ENCODE measurements at places on chromosomes 6 and 20. TPM values are rescaled to one million over a fixed set of nuclear protein-coding genes. Genes with fewer than 3 reads are reported as not detected.

DNA sequence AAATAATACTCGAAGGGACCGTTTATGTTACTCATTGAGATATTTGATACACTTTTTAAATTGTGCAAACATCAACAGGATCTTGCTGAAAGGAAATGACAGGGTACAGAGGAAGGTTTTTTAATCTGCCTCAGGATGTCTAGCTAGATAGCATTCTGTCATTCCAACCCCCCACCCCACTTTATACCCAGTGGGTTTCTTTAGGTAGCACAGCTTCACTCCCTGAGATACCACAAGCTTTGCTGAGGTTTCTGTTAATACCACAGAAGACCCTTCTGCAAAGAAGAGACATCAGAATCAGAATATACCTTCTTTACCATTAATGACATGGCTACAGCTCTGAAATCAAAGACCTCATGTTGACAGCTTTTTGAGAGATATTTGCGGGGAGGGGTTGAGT, 1.3 kb downstream of the PHACTR2 start:
- no peak for DNase-seq

DNA sequence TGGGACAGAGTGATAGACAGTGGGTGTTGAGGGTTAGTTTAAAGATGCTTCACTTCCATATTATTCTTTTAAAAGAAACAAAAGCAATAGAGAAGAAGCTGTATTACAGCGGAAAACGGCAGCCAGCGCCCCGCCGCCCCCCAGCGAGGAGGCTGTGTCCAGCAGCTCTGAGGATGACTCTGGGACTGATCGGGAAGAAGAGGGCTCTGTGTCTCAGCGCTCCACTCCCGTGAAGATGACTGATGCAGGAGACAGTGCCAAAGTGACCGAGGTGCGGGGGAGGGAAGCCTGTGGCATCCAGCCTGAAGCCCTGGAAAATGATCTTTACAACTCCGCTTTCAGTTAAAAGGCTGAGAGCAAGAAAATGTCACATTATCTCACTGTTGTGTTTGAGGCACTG, 100.2 kb downstream of the FIG4 start:
- no peak for DNase-seq

DNA sequence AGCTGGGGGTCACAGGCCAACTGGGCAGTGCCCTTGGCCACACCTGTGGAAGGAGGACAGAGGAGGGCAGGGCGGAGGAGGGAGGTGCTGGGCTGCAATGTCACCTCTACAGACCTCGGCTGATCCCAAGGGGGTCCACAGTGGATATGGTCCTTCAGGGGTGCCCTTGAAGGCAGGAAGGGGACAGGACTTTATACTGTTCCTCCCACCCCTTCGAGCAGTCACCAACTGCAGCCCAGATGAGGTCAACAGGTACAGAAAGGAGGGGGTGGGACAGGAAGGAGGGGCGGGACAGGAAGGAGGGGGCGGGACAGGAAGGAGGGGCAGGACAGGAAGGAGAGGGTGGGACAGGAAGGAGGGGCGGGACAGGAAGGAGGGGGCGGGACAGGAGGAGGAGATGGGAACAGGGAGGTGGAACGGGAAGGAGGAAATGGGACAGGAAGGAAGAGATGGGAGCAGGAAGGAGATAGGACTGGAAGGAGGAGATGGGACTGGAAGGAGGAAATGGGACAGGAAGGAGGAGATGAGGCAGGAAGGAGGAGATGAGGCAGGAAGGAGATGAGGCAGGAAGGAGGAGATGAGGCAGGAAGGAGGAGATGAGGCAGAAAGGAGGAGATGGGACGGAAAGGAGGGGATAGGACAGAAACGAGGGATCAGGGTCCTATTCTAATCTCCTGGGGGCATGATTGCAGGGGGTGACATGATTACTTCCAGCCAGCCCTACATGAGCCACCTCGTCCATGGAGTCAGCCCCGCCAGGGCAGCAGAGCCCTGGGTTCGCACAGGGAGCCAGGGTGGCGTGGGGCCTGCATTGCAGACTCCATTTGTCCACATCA, 19.4 kb upstream of the MRGBP start:
- no peak for DNase-seq

- no peak for DNase-seq
These were observed 4.2 kb downstream of the TPD52L1 start for GRCh38 chr6:125157725-125158124.

- no peak for DNase-seq
These were observed 436.7 kb downstream of the RNF144B start for GRCh38 chr6:18823782-18824386.

GRCh38 chr6:170007468-170008293, 256.3 kb downstream of the ERMARD start:
- DNase-seq = no peak

DNA sequence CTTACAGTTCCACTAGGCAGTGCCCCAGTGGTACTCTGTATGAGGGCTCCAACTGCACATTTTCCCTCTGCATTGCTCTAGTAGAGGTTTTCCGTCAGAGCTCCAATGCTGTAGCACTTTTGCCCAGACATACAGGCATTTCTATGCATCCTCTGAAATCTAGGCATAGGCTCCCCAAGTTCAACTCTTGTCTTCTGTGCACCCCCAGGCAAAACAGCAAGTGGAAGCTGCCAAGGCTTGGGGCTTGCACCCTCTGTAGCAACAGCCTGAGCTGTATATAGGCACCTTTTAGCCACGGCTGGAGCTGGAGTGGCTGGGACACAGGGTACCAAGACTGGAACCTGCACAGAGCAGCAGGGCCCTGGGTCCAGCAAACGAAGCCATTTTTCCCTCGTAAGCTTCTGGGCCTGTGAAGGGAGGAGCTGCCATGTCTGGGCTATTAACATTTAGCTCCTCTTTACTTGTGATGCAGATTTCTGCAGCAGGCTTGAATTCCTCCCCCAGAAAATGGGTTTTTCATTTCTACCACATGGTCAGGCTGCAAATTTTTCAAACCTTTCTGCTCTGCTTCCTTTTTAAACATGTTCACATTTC, 596.2 kb upstream of the ADGRB3 start:
- no peak for DNase-seq

GRCh38 chr20:19785173-19785982, 27.3 kb downstream of the RIN2 start:
- no peak for DNase-seq

DNA sequence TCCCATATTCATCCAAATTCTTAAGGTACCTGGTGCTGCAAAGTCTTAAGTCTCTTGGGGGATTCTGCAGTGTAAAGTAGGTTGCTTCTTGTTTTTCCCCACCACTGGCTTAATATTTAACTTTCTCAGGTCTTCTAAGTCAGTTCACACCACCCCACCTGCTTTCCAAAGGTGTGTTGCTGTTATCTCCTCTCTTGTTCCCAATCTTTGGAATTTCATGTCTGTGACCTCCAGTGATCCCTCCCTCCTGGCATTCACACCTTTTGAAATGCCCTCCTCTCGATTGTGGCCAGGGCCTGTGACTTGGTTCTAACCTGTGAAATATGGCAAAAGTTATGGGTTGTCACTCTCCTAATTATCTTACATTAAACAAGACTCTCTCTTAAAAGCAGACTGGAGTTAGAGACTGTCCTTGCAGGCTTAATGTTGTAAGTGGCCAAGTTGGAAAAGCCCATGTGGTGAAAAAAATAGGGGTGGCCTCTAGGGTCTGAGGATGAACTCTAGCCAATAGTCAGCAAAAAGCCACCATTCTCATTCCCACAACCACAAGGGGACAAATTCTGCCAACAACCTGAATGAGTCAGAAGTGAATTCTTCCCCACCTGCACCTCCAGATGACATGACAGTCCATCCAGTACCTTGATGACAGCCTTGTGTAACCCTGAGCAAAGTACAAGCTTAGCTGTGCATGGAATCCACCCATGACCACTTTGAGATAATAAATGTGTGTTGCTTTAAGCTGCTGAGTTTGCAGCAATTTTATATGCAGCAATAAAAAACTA, 45.1 kb downstream of the ADGRF1 start:
- no peak for DNase-seq

Gene NCR2
- not detected for total RNA-seq

Gene C6orf118
- total RNA-seq = not detected

Gene PGC
- total RNA-seq = not detected

Gene KCNG1
- total RNA-seq = not detected

Measured in heart right ventricle (tissue), 16 donors.